ENCODE measurements at places on chromosomes 12 and 14.

GRCh38 chr12:73220951-73221350, 948.8 kb downstream of the TRHDE start:
- no peak for DNase-seq

DNA sequence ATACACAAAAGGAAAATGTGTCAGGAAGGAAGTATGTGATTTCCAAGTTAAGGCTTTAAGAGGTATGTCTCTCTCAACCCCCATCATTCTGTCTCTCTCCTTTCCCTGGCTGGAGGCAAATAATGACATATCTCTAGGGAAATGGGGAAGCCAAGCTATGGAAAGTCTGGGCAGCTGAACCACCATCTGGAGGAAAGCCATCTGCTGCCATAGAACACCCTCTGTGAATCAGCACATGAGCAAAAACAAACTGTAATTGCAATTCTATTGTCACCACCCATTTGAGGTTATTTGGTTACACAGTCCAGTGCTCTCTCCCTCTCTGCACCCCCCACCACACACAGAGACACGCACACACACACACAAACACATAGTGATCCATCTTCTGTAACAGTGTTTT, 766.2 kb downstream of the FLRT2 start:
- DNase-seq: no peak

DNA sequence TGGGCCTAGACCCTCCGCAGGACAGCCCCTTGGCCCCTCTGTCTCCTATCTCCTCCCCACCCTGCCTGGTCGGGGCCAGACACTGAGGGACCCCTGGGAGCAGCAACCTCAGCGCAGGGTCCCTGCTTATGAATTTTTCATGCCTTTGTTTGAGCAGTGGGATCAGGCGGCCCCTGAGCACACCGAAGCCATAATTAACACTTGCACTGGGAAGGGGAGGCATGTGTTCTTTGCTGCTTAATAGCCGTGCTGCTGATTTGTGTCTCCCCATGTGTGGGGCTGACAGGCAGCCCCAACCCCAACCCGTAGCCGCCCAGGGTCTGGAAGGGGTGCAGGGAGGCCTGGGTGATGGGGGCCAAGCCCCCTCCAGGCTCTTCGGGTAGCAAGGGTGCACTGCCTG, 52.7 kb downstream of the FBRSL1 start:
- DNase-seq: no peak

GRCh38 chr12:14629832-14630710, 62.4 kb upstream of the PLBD1 start:
- DNase-seq: peak; percentile 59

- DNase-seq: no peak
These were observed 39.4 kb upstream of the BTG1 start for GRCh38 chr12:92185052-92185451.

GRCh38 chr14:64878837-64879634, 671 bp downstream of the SPTB start:
- DNase-seq: no peak

DNA sequence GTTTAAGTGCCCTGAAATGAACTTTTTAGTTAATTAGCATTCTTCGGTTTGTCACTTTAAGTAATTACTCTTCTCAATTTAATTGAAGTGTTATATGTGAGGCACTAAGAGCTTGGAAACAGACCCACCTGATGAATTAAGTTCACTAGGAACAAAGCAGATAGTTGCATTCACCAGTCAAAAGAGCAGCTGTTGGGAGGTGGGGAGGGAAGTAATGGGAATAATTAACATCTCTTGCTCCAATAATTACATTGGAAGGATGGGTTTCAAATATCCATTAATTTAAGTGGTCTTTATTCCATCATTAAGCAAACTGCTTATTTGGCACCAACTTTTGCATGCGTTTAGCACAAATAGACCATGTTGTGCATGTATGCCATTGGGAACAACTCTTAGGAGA, 667.2 kb downstream of the GALC start:
- no peak for DNase-seq

DNA sequence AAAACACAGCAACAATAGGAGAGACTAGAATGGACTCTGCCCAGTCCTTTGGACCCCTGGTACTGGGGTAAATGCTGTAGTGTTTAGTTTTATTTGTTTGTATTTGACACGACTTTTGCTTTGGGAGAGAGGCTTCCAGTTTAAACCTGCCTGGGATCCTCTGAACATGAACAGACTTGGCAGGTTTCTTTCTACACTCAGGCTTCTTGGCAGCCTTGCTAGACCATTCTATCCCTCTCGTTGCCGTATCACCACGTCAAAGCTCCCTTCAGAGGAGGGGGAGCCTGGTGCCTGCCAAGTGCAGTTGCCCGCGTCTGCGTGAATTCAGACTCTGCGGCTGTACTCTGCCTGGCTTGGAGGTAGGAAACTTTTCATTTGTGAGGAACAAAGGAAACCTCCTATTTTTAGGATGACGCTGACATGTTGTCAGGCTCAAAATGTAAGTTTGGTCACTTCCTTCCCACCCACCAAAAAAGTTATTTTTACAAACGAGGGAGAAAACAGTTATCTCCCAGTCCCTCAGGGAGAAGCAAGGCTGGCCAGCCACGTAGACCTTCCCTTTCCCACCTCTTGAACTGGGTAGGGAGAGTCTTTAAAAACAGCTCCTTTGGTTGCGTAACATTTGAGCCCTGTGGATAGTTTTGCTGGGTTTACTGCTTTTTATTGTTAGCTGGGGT, 25.9 kb downstream of the CD9 start:
- DNase-seq: no peak

- no peak for DNase-seq
These were observed 161.1 kb downstream of the TRHDE start for GRCh38 chr12:72433298-72433697.

- DNase-seq: no peak
These were observed 24.8 kb upstream of the AKAP5 start for GRCh38 chr14:64440494-64440893.

DNA sequence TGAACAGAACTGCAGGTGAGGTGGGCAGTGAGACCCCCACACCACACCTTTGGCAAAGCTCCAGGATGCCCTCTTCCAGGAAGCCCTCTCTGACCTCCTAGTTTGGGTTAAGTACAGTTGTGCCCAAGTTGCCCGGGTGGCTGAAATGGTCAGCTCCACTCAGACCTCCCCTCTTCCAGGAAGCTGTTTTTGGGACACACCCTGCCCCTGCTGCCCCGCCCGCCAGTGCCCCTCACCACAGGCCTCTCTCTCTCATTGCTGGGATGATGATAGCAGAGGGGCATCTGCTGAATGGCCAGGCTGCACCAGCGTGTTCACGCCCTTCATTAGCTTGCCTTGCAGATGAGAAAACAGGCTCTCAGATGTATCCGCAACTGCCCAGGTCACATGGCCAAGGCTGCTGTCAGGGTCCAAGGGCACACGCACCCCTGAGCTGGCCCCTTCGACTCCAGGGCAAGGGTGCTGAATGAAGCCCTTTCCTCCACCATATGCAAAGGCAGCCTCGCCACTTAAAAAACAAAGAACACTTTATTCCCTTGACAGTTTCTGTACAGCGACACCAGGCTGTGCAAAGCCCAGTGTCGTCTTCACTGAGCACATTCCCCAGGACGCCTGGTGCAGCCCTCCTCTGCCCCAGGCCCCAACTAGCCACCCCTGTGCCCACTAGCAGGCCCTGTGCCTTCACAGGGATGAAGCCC, 15.5 kb downstream of the SLC25A29 start:
- DNase-seq: peak; percentile 22

All from CD8-positive, alpha-beta memory T cell (primary cell).